ENCODE measurements at places on chromosomes 3 and 15. TPM values are rescaled to one million over a fixed set of nuclear protein-coding genes. Genes with fewer than 3 reads are reported as not detected.

DNA sequence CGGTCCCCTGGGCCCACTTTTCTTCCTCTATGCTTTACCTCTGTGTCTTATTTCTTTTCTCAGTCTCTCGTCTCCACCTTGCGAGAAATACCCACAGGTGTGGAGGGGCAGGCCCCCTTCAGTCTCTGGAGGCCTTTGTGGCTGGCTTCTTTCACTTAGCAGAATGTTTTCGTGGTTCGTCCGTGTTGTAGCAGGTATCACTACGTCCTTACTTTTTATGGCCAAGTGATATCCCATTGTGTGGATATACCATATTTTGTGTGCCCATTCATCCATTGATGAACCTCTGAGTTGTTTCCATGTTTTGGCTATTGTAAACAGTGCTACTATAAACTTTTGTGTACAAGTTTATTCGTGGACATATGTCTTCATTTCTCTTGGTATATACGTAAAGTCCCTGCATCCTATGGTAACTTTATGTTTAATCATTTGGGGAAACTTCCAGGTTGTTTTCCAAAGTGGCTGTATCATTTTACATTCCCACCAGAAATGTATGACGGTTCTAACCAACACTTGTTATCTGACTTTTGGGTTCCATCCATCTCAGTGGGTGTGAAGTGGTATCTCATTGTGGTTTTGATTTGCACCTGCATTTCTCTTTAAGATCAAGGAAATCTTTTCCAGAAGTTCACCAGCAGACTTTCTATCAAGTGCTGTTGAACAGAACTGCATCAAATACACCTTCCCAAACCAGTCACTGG lies 5.6 kb downstream of the PIGZ start:
- peaks cover 10% of the 10 kb centered on the region for H3K36me3 ChIP-seq
- H3K4me1 ChIP-seq, result peaks cover 9% of the 10 kb centered on the region
- H3K27me3 ChIP-seq, result peaks cover 9% of the 10 kb centered on the region
- no peak for DNase-seq
- H3K27ac ChIP-seq, result no peak overlapping the region

GRCh38 chr3:71778353-71778752 lies 6.6 kb downstream of the PROK2 start:
- peaks cover 22% of the 10 kb centered on the region for H3K27me3 ChIP-seq
- H3K27ac ChIP-seq, result peak overlapping the region; percentile 72
- H3K36me3 ChIP-seq, result peaks cover 3% of the 10 kb centered on the region
- H3K4me1 ChIP-seq, result peaks cover 44% of the 10 kb centered on the region

DNA sequence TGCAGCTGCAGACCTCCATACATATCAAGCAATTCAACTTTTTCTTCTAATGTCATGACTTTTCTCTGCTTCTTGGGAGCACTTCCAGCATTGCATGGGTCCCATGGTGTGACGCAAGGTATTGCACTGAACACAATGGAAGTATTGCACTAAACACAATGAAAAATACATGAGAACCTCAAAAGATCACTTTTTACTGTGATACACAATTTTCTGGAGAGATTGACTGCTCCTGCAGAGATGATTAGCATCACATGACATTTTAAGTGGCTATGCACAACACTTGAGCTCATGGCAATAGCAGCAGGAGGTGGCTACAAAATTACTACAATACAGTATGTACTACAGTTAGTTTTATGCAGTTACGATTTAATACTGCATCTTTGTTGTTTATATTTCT lies 113.5 kb upstream of the BHLHE40 start:
- H3K36me3 ChIP-seq, result peaks cover 47% of the 10 kb centered on the region
- H3K27me3 ChIP-seq, result no peaks in the 10 kb centered on the region
- H3K4me3 ChIP-seq, result no peak overlapping the region
- peaks cover 42% of the 10 kb centered on the region for H3K4me1 ChIP-seq
- DNase-seq, result no peak
- no peak overlapping the region for H3K27ac ChIP-seq

GRCh38 chr3:124576565-124577493 lies 153.4 kb upstream of the UMPS start:
- H3K4me3 ChIP-seq, result no peak overlapping the region
- H3K4me1 ChIP-seq, result peaks cover 16% of the 10 kb centered on the region
- DNase-seq, result no peak
- H3K36me3 ChIP-seq, result no peaks in the 10 kb centered on the region

PAQR5 gene
- total RNA-seq, result not detected

All from activated CD8-positive, alpha-beta memory T cell treated with anti-CD3 and anti-CD28 coated beads, Interleukin-2, amount 10 ng/mL, durations not matched to agents 7 days and 5 days (primary cell).